ENCODE measurements at places on chromosomes 5 and 9.

GRCh38 chr5:142860270-142860669, 90.1 kb downstream of the ARHGAP26 start:
- DNase-seq, result peak; percentile 27

DNA sequence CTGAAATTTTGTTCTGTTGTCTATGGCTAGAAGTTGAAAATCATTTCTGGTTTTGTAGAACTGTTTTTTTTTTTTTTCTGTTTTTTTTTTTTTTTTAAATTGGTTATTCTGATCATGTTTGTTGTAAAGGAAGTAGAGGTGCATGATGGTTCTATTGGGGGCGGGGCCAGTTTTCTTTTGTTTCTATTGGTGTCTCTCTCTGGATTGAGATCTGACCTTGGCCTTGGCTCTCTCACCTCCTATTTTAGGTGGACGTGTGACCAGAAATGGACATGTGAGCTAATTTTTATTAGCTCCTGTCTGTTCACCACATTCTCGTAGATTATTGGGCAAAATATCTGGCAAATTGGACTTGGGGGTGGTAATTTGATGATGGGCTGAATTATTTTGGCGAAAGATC, 3.2 kb downstream of the ZNF618 start:
- no peak for DNase-seq

DNA sequence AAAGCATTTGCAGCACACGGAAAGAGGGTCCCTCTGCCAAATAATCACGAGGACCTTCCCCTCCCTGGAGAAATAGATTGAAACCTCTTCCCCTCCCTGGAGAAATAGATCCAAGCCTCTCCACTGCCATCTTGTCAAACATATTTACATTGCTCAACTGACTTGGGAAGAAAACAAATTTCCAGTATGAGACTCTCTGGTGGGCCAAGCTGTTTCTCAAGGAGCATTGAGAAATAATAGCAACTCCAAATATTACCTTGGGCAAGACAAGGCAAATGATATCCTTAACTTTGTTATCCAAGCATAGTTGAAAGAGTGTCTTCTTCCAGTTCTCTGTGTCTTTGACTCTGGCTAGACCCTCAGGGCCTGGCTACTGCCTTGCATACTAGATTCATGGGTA, 45.2 kb upstream of the PALM2AKAP2 start:
- no peak for DNase-seq

GRCh38 chr9:136177224-136177623, 27.7 kb downstream of the LHX3 start:
- no peak for DNase-seq

- no peak for DNase-seq
These were observed 154.7 kb upstream of the PHYKPL start for GRCh38 chr5:178387061-178387855.

- no peak for DNase-seq
These were observed 817 bp downstream of the GAPVD1 start for GRCh38 chr9:125262294-125262991.

- DNase-seq, result no peak
These were observed 221.1 kb downstream of the NR2F1-AS1 start for GRCh38 chr5:93359960-93360305.

- no peak for DNase-seq
These were observed 10.9 kb downstream of the SLC12A7 start for GRCh38 chr5:1100664-1101574.

- no peak for DNase-seq
These were observed 311.1 kb downstream of the RFX3 start for GRCh38 chr9:3214741-3215140.

DNA sequence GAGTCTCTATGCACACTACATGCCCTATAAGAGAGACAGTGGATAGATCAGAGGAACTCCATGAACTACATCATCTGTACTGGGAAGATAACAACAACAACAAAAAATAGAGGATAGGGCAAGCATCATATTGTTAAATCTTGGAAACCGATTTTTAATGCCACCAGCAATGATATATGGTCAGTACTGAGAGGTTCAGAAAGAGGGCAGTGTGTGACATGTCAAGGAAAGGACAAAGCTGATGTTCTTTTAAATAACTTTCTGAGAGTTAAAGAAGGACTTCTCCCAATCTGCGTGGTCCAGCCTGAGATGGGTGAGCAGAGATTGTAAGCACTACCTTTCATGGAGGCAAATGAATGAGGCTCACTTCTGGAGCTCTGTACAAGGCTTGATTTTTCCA, 62.0 kb upstream of the PHF24 start:
- no peak for DNase-seq

GRCh38 chr5:179304466-179304865, 40.8 kb downstream of the ADAMTS2 start:
- DNase-seq, result no peak

DNA sequence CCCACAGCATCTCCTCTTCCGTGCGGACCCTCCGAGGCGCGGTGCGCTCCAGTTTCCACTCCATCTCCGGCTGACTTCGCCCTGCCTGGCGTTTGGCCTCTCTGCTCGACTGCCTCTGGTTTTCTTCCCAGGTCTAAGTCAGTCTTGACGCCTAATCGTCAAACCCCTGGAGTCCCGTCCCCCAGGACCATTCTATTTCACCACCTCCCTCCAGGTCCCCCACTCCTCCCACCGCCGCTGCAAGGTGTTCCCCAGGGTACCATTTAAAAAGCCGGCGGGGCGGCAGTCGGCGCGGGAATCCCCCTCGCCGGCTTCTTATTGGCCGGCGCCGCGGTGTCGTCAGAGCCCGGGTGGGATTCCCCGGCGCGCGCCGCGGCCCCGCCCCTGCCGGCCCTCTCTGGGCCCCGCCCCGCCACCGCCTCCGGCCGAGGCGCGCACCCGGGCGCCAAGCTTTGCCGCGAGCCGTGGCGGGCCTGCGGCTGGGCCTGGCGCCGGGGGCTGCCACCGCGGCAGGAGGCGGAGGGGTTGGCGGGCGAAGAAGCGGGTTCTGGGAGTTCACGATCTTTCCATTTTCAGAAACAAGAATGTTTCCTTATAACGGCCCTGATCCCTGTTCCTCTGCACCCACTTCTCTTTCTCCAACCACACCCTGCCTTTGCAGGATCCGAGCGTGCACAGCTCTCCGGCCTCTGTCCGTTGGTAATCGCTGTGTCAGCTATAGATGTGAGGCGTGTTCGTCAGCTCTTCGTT, at the start of gene CDC20B:
CDC20B (minus strand) TSS at position 241 of the 750 bp plus-strand sequence; CDS start at position 64, 177 bp downstream.
- DNase-seq, result peak; percentile 73

- no peak for DNase-seq
These were observed 138.3 kb downstream of the ZDHHC21 start for GRCh38 chr9:14554886-14555285.

GRCh38 chr9:131917009-131917408, 162.7 kb downstream of the MED27 start:
- no peak for DNase-seq

Data from SHP77 (cell line).